Stimulated activated CD4-positive, alpha-beta T cell treated with anti-CD3 and anti-CD28 coated beads, Interleukin-15, amount 100 ng/mL, for 48 hours (primary cell): ENCODE measurements at places on chromosomes 7 and 10.
A peak's percentile ranks its signal among the peaks of the same experiment; 100 is the strongest.

GRCh38 chr10:4888236-4888635 is 62.2 kb downstream of the AKR1E2 start:
- DNase-seq = no peak

- DNase-seq = no peak
Observed at GRCh38 chr10:80333983-80334382, 22.6 kb downstream of the DYDC1 start.

- no peak for DNase-seq
Observed at GRCh38 chr10:29810816-29811215, 176.0 kb upstream of the SVIL start.

- no peak for DNase-seq
Observed at GRCh38 chr10:35554036-35554435, 51.1 kb upstream of the GJD4 start.

DNA sequence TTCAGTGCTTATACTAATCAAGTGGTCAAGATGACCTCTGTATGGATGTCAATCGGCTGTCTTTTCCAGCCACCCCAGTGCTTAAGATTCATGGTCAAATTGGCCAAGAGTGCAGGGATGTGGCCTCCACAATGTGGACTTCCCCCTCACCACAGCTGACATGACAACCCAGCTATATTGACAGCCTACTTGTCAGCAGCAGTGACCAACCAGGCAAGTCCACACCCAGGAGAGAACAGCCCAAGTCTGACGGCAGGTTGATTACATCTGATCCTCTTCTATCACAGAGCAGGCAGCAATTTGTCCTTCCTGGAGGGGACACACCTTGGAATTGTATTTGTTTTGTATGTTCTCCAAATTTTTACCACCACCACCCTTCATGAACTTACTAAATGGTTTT is 8.2 kb upstream of the ERVW-1 start:
- no peak for DNase-seq

- no peak for DNase-seq
Observed at GRCh38 chr10:126315494-126316177, 72.6 kb downstream of the ADAM12 start.

DNA sequence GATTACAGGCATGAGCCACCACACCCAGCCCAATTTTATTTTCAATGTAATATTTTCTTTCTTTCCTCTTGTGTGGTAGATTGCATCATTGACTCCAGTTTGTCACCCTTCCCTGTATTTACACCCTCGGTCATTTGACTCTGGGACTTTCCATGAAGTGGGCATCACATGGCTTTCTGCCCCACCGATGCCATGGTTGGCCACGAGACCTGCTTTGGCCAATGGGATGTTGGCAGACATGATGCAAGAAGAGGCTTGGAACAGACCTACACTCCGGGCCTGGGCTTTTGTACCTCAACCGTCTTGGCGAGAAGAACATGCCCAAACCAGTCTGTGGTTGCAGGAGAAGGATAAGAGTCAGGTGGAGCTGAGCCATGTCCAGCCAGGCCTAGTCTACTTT is 38.8 kb upstream of the CACUL1 start:
- no peak for DNase-seq

- no peak for DNase-seq
Observed at GRCh38 chr7:128799451-128799850, 7.7 kb downstream of the CCDC136 start.

DNA sequence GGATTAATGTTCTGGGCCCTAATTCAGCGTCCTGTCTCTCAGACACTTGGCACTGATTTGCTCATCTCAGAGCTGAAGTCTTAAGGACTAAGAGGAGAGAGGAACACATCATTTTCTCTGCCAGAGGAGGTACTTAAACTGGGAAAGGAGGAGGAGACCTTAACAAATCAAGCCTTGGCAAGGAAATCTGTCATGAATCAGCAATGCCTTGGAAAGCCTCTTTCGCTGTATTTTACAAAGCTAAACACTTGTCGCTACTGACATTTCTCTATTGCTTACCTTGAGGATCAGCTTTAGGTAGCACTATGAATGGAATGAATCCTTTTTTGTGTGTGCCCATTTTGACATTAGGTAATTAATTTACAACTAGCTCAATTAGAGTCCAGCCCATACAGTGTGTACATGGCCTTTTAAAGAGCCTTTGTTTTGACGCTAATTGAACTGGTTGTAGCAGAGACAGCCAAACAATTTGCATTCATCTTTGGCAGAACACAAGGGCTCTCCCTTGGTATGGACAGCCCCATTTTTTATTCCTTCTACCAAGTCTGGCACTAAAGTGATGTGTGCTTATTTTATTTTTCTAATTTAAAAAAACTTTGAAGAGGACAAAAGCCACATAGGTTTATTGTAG is 37.4 kb downstream of the AUTS2 start:
- DNase-seq = no peak

GRCh38 chr7:36942955-36943354 is 218.7 kb upstream of the AOAH start:
- DNase-seq = no peak

DNA sequence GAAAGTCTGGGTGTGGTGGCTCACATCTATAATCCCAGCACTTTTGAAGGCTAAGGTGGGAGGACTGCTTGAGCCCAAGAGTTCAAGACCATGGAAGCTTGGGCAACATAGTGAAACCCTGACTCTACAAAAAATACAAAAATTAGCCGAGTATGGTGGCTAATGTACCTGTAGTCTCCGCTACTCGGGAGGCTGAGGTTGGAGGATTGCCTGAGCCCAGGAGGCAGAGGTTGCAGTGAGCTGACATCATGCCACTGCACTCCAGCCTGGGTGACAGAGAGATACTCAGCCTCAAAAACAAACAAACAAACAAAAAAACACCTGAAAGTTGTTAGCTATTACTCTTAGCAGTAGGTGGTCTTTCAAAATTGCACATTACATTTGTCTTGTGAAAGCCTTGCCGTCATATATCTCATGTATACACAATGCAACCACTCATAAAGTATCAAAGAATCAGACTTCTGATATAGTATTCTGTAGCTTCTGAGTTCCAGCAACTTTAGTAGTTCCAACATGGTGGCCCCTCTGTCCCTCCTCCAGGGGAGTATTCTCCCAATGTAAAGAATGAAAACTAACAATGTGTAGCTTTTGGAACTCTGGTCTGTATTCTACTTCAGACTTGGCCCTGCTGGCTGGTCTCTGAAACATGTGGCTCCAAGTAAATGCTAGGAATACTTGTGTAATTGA is 101.5 kb downstream of the ZNF92 start:
- no peak for DNase-seq

DNA sequence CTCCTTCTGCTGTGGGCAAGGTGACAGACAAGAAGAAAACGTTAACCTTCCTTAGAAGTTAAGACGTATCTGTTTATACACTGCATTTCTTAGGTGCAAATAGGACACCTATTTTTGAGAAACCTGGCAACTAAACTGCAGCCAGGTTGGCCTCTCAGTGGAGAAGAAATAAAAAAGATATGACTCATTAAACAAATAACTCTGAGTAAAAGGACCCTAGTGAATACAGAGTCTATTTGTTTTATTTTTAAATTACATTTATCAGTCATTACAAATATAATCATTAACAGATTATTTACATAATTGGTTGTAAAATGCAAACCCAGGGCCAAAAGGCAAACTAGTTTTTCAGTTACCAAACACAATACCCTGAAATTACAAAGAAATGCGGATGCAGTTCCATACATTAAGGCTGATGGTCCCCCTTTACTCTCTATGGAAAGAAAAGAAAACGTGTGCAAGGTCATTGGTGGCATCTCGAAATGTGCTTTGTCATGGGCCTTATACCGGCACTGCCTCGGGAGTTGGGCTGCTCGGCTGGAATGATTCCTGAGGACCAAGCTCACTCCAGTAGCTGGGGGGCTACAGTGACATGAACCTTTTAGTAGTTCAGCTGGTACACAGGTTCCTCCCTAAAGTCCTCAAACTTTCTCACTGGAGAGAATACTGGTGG is 38.4 kb downstream of the ADRB1 start:
- DNase-seq = no peak

GRCh38 chr10:13913897-13914296 is 327.1 kb downstream of the PRPF18 start:
- DNase-seq = no peak

DNA sequence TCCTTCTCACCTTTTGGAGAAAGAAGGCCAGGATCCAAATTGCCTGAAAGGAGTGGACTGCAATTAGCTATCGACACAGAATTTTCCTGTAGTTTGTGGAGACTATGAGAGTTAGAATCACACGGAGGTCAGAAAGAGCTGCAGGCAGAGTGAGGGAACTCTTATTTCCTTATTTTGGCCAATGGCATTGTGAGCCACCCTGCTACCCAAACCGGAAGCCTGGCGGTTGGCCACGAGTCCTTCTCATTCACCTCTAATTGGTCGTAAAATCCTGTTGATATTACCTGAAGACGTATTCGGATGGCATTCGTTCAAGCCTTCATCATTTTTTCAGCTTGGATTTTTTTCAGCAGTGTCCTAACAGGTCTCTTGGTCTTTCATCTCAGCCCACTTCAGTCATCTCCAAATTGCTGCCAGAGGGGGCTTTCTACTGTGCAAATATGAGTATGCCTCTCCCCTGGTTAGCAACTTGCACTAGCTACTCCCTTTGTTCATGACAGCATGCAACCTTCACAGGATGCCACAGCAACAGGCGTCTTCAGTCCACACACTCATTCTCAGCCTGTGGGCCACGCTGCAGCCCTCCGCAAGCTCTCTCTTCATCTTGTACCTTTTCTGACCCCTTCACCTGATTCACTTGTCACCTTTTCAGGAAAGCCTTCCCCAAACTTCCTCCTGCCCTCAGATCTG is 66.9 kb downstream of the GATA3 start:
- no peak for DNase-seq

- no peak for DNase-seq
Observed at GRCh38 chr10:50577681-50578350, 45.9 kb downstream of the SGMS1 start.

GRCh38 chr10:35998026-35998425 is 355.9 kb upstream of the FZD8 start:
- DNase-seq = no peak

DNA sequence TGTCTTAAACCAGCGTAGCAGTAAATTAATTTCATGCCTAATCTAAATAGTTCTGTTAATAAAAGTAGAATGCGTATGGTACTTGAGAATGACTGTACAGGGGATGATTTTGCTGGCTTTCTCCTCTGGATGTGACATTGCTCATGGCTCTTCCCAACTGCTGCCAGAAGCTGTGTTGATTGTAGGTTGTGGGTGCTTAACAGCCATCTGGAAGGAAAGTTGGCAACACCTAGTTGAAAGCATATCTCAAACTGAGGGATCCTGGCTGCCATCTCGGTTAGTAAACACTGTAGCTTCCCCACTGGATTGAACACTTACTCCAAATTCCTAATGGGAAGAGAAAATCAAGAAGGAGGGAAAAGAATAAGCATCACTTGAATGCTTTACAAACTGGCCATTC is 130.9 kb downstream of the NXPH1 start:
- DNase-seq = no peak

- DNase-seq = no peak
Observed at GRCh38 chr7:126493801-126494200, 758.9 kb downstream of the GRM8 start.

DNA sequence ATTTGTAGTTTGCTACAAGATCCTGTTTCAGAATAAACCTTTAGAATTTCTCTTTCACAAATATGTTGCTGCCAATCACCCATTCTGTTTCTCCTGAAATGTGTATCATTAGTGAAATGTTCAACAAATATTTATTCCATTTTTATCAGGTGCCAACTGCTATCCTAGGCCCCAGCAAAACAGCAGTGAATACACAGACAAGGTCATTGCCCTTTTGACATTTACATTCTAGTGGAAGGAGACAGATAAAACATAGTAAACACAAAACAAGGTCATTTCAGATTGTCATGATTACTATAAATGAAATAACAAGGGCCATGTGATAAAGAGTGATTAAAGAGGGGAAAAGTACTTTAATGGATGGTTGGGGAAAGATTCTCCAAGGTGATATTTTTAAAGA is 404.8 kb upstream of the PHF14 start:
- DNase-seq = no peak

GRCh38 chr10:30701451-30702173 is 72.1 kb upstream of the LYZL2 start:
- peak; percentile 86 for DNase-seq

DNA sequence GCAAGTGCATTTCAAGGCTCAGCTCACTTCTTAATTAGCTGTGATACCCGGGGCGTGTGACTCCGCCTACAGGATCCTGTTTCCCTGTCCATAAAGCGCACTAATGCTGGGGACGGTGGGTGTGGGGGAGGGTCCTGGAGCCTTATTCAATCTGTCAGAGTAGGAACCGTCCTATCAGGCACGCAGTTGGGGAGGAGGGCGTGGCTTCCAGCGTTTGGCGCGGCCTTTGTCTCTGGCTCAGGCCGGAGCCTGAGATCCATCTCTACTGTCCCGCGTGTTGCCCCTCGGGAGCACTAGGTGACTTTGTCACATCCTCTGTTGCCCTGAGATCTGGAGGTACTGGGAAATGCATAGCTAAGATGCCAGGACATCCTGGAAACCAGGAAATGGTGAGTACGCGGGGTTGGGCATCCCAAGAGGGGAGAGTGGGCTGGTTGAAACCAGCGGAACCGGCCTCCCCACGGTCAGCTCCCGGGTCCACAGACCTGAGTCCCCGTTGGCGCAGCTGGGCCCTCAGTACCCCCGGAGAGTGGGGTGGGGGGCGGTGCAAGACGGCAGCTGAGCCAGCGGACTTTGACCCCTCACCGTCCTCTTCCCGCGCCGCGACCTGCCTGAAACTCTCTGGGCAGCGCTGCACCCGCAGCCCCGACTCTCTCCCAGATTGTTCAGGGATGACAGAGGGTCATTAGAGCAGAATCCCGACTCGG is 104.4 kb upstream of the ZNF92 start:
- peak; percentile 59 for DNase-seq

DNA sequence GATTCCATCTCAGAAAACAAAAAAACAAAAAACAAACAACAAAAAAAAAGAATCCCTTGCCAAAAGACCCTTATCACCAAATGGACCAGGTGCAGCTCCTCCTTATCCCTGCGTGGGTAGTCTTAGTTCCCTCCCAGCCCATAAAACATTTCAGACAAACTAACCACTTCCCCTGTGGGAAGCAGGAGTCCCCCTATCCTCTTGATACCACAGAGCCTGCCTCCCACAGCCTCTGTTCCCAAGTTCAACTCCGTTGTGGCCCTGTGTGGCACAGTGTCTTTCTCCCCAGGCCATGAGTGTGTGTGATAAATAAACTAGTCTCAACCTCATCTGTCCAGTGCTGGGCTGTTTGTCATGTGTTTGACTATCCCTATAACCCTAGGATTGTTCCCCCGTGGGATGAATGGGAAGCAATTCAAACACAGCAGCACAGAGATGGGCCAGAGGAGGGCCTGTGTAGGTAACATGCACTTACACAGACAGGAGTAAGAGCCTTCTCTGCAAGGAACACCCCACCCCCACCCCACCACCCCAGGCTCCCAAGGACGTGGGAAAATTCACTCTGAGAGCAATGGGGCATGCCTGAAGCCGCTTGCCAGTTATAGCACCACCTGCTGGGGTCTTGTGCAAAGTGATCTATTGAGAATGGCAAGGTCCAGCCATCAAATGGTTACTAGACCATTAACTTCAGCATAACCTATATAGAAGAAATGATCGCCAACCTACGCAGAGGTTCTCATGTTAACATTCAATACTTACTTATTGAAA is 147.1 kb upstream of the GHITM start:
- DNase-seq = no peak

- DNase-seq = no peak
Observed at GRCh38 chr7:149764481-149765398, 8.6 kb downstream of the ZNF467 start.

- no peak for DNase-seq
Observed at GRCh38 chr7:66741710-66742049, 1.1 kb downstream of the RABGEF1 start.

GRCh38 chr7:90530263-90530662 is 60.8 kb downstream of the PTTG1IP2 start:
- no peak for DNase-seq

- DNase-seq = no peak
Observed at GRCh38 chr10:14774214-14774580, 500 bp downstream of the FAM107B start.
